ENCODE measurements at places on chromosomes 11 and 22.
A peak's percentile ranks its signal among the peaks of the same experiment; 100 is the strongest.

- DNase-seq = peak; percentile 80
These were observed at the start of gene LMF2 for GRCh38 chr22:50507421-50507990. TSS of gene LMF2 (minus strand) at chr22:50507702. CDS start at chr22:50507675, 27 bp downstream.

- DNase-seq = no peak
These were observed 69.8 kb downstream of the TRIM29 start for GRCh38 chr11:120068114-120068573.

- DNase-seq = no peak
These were observed 3.1 kb upstream of the TMEM218 start for GRCh38 chr11:125114518-125114917.

GRCh38 chr11:11074686-11075335 lies 217.0 kb upstream of the ZBED5 start:
- peak; percentile 43 for DNase-seq

GRCh38 chr11:106087815-106088435 lies 10.5 kb downstream of the AASDHPPT start:
- peak; percentile 42 for DNase-seq

- no peak for DNase-seq
These were observed 333.4 kb upstream of the MPPED2 start for GRCh38 chr11:30919389-30920152.

DNA sequence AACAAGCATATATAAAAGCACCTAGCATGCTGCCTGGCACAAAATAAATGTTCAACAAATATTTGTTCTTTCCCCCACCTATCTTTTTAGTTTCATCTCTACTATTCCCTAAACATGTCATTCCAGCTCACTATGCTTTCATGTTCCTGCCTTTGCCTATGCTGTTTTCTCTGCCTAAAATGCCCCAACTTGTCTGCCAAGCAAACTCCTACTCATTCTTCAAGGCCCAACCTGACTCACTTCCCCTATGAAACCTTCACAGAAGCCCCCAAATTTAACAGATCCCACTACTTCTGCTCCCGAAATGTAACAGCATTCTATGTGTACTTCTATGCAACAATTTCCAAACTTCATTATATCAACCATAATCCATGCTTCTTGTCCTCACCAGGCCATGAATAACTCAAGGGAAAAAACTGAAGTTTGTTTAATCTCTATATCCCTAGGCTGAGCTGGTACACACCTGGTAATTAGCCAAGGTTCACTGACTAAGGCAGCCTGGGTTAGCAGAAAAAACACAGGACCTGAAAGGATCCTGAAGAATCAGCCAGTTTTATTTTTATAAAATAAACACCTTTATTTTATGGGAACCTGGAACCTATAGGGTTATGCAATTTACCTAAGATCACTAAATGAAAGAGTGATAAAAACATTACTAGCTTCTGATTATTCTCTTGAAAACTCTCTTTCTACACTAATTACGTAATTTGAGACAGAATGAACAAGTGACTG lies 72.2 kb downstream of the PAK1 start:
- no peak for DNase-seq

- no peak for DNase-seq
These were observed 550 bp downstream of the FBLN1 start for GRCh38 chr22:45503050-45503815.

DNA sequence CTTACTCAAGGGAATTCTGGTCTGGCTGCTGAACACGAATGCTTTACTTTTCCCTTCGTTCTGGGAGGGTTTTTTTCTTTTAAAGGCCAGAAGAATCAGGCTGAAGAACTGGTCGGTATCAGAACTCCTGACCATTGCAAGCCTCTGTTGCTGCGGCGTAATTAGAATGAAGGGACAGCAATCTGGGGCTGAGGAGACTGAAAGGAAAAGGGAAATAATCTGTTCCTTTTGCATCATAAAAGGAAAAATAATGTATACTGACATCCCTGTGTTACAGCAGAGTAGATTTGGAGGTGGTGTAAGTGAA lies 670 bp downstream of the SC5D start:
- DNase-seq = no peak

GRCh38 chr11:10441091-10441490 lies 14.0 kb upstream of the AMPD3 start:
- DNase-seq = no peak

DNA sequence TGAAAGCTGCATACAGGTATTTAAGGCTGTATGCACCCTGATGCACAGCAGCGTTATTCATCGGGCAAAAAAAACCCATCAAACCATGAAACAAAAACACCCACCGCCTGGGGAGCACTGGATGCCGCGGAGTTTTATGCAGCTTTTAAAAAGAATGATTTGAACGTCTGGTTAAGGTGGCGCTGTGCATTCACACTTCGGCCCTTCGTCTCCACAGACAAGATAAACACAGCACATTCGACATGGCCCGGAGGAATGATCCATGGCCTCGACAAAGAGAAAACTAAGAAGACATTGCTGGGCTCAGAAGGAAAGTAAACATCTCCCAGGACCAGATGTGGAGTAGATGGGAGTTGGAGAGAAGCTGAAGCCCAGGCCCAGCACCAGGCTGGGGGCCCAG lies 40.8 kb upstream of the GAL start:
- no peak for DNase-seq

- no peak for DNase-seq
These were observed 851.1 kb upstream of the RAG2 start for GRCh38 chr11:37449146-37449545.

- no peak for DNase-seq
These were observed 561.8 kb upstream of the CADM1 start for GRCh38 chr11:116065986-116066385.

DNA sequence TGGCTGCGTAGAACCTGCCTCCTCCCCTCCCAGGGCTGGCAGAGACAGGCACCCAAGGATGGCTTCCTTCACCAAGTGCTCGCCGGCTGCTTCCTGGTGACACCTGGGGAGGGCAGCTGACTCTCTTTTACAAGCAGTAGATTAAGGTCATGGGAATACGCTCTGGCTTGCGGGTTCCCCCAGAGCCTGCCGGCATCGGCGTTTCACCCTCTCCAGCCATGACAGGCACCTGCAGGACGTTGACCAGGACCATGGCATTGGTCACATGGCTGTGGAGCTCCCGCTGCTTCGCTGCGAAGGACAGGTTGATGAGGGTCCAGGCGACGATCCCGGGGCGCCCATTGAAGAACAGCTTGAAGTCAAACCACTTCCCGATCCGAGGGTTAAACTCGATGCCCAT lies 9.5 kb downstream of the DHCR7 start:
- DNase-seq = no peak

DNA sequence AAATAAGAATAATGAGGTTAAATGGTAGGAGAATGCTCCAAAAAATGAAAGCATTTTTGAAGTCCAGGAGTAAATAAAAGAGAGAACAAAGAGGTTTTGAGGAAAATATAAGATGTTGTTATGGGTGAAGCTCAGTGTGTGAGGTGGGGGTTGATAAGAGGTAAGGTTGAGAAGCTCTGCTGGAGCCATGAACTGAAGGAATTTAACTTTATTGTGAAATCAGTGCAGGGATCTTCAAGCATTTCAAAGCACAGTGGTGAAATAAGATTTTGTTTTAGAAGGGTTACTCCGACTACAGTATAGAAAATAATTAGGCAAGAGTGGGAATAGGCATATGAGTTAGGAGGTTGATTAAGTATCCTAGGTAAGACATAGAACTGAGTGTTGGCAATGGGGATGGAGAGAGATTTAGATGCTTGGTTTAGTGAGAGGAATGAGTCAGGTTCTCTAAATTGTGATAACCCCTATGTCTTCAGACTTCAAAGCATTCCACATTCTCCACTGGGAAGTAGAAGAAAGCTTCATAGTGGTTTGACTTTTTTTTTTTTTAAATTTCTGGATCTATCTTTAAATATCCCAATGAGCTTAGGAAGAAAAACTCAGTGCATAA lies 403.2 kb downstream of the AASDHPPT start:
- no peak for DNase-seq

DNA sequence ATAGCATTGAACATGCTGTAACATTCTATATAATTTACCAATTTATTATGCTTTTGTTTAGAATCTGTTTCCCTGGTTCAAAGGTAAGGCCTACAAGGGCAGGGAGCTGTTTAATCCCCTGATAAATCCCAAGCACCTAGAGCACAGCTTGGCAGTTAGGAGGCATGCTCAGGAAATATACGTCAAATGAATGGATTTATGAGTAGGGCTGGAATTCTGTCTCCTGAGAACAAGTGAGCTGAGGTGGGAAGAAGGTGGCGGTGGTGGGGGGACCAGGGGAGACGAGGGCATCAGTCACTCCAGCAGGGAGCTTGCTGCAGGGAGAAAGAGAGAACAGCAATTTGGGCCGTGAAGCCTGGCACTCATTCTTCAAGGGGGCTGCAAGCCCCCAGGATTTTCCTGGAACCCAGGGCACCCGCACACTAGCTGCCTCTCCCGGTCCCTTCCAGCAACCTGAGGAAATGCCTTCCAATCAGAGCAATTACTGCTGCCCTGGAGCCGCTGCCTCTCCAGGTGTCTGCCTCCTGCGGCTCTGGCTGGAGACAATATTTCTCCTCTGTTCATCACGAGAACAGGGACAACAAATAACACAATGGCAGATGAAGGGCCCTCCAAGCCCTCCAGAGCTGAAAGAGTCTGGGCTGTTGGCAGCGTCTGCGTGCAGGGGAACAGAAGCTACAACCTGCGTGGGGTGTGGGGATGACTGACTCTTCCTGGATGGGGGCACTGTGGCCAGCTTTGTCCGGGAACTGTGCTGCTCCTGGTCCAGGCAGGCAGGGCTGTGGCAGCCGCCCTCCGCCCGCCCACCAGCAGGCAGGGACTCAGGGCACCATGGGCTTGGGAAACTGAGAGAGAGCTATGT lies 233.4 kb downstream of the ST3GAL4 start:
- DNase-seq = no peak

- no peak for DNase-seq
These were observed 119.1 kb upstream of the CD82 start for GRCh38 chr11:44446366-44446762.

DNA sequence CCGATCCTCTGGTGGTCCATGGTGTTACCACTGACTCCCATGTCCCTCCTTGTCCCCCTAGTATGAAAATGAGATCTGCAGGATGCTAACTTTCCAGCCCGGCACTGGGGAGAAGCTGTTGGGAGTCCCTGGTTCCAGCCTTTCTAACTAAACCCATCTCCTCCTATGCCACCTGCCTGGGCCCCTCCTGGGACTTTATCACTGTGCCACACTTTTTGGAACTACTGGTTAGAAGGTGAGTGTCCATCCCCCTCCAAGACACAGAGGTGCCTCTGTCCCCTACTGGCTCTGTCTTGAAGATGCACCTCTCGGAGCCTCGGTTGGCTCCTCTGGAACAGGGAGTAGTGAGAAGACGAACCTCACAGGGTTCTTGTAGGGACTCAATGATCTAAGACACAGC lies at the start of gene RGL4:
TSS of gene RGL4 (plus strand) at position 301 of the 400 bp plus-strand sequence. CDS start 1,018 bp downstream, outside the sequence.
- no peak for DNase-seq

DNA sequence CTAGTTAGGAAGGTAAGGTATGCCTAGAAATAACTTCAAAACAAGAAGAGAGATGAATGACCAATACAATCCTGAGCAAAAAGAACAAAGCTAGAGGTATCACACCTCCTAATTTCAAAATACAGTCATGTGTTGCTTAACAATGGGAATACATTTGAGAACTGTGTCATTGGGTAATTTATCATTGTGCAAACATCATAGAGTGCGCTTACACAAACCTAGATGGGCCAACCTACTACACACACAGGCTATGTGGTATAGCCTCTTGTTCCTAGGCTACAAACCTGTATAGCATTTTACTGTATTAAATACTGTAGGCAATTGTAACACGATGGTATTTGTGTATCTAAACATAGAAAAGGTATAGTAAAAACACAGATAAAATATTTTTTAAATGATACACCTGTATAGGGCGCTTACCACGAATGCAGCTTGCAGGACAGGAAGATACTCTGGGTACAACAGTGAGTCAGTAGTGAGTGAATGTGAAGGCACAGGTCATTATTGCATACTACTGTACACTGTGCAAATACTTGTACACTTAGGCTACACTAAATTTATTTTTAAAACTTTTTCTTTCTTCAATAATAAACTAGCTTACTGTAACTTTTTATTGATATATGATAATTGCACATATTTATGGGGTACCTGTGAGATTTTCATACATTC lies 48.2 kb downstream of the STK33 start:
- DNase-seq = no peak

GRCh38 chr11:120231963-120232362 lies 8.0 kb upstream of the POU2F3 start:
- no peak for DNase-seq

DNA sequence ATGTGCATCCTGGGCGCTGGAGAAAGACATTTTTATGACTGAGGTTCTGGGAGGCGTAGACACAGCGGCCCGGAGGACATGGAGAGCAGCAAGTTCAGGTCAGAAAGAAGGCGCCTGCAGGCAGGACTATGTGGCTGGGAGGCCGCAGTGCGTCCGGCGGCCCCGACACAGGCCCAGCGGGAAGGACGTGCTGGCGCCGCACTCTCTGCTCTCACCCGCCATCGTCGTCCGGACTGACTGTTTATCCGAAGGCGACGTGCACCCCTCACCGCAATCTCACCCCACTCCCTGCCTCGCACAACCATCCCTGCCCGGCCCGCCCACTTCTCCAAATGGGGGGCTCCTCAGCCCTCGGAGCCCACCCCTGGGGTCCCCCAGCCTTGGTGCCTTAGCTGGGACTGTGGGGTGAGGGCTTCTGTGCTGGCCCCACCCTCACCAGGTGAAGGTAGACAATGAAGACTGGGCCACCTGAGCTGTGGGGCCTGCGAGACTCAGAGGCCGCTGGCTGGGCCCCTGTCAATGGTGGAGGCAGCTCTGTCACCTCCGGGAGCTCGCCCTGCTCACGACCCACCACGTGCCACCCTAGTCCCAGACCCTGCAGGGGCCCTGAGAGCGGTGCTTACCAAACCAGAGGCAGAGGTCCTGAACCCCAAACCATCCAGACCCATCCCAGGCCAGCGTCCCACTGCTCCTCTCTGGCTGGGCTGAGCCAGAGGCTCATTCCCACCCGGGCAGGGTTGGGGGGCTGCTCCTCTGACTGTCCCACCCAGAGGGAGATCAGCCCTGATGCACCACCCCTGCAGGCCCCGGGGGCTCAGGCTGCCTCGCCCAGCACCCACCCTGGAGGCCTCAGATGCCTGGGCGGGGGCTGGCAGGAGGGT lies 16.2 kb upstream of the MUC5B start:
- DNase-seq = no peak

GRCh38 chr11:117535850-117536411 lies 208.3 kb downstream of the CEP164 start:
- DNase-seq = peak; percentile 74

- DNase-seq = peak; percentile 72
These were observed 60.5 kb downstream of the OSBP2 start for GRCh38 chr22:30754971-30755758.
